ENCODE measurements at places on chromosomes 4 and X.

DNA sequence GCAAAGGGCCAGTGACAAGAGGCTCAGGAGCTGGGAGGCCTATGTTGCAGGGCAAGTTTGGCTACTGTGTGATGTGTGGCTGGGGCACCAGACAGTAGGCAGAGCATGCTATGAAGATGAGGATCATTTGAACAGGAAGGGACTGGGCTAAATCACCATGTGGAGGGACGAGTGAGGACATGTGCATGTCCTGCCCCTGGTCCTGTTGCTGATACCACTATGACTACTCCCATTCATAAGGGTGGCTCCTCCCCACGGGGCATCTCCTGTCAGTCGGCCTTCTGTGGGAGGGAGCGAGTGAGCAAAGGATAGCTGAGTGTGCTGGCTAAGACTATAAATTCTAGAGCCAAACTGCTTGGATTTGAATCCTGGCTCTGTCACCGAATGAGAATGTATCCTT is 139.2 kb downstream of the TMEM164 start:
- DNase-seq = no peak

GRCh38 chrX:3648084-3648483 is 65.4 kb downstream of the PRKX start:
- DNase-seq = no peak

GRCh38 chr4:15003401-15003890 is 1.2 kb downstream of the CPEB2 start:
- peak; percentile 67 for DNase-seq

- DNase-seq = no peak
These were observed 84.4 kb upstream of the ARMCX2 start for GRCh38 chrX:101744085-101744484.

- no peak for DNase-seq
These were observed 58.6 kb upstream of the P2RY10 start for GRCh38 chrX:78886550-78886949.

DNA sequence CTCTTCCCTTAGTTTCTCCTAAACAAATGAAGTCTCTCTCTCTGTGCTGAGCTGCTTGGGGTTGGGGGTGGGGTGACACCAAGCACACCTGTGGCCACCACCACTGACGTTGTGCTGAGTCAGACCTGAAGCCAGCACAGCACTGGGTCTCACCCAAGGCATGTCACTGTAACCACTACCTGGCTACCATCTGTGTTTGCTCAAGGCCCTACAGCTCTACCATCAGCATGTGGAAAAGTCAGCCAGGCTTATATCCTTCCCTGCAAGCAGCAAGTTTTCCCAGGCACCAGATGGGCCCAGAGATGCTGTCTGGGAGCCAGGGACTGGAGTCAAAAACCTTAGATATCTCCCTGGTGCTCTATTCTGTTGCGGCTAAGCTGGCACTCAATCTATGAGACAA is 6.9 kb downstream of the CXCL10 start:
- no peak for DNase-seq

DNA sequence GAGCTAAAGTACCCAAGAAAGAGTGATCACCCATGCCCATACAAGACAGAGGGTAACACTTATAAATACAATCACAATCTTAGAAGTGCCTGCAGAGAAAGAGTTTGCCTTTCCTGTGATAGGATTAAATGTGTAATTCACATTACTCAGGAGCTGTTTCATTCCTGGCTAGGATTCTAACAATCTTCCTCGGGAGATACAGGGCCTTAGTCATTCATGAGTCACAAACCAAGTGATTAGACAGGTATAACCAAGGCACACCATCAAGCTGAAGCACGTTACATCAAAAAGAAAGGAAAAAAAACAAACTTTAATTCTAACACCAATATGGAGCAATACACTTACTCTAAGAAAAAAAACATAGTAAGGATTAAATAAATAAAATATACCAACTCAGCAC is 14.9 kb downstream of the ABCG2 start:
- no peak for DNase-seq
